Caudate nucleus (tissue), 63 donors: ENCODE measurements at places on chromosomes 2 and 18.
A peak's percentile ranks its signal among the peaks of the same experiment; 100 is the strongest.

DNA sequence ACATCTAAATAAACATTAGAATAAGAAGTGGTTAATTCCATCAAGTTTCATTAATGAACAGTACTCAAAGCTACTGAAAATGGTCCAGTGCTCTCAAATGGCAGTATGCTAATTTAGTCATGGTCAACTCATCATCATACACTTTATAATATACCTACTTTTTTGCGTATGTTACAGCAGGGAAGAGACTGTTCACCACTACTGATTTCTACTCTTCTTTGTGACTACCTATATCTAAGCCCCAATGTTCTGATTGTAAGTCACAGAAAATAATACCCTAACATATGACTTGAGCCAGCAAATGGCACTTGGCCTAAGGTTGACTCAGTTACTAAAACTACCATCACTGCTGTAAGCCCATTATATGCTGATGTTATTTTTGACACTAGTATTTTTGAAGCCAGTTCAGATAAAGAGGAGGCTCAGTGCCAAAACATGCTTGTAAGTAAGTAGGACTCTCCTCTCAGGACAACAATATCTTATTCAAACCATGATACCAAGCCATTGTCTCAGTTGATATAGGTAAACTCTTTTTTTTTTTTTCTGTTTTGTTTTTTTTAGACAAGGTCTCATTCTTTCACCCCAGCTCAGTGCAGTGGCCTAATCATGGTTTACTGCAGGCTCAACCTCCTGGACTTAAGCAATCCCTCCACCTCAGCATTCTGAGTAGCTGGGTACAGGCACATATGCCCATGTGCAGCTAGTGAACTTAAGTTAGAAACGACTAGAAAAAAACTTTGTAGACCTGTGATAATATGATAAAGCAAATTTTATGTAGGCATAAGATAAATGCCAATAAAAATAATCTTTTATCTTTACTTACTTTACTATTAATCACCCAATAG lies 266.9 kb downstream of the ZNF385B start:
- no peak for DNase-seq

DNA sequence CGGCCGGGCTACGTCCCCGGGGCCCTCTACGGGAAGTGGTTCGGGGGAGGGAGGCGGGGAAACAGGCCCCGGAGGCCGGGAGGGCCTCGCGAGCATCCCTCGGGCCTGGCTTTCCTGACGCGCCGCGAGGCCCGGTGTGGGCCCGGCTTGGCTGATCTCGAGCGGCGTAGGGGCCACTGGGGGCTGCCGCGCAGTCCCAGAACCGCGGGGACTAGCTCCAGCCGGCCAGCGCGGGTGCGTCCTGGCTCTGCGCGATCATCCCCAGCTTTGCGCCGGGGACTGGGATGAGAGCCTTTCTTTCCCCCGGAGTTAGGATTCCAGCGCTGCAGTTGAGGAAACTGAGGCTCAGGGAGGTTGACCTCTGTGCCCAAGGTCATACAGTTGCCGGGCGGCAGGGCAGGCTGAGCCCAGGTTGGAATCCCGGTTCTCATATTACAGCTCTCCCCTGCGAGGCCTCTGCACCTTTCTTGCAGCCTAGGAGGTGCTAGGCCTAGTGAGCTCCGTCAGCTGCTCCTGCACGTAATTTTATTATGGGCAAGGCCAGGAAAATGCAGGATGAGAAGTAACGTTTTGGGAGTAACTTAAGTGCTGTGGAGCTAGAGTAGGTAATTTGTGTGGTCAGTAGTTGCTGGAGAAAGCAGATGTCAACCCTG lies 501 bp downstream of the LPIN1 start:
- peak; percentile 85 for DNase-seq

GRCh38 chr18:49631146-49631866 lies 69.4 kb downstream of the LIPG start:
- no peak for DNase-seq

DNA sequence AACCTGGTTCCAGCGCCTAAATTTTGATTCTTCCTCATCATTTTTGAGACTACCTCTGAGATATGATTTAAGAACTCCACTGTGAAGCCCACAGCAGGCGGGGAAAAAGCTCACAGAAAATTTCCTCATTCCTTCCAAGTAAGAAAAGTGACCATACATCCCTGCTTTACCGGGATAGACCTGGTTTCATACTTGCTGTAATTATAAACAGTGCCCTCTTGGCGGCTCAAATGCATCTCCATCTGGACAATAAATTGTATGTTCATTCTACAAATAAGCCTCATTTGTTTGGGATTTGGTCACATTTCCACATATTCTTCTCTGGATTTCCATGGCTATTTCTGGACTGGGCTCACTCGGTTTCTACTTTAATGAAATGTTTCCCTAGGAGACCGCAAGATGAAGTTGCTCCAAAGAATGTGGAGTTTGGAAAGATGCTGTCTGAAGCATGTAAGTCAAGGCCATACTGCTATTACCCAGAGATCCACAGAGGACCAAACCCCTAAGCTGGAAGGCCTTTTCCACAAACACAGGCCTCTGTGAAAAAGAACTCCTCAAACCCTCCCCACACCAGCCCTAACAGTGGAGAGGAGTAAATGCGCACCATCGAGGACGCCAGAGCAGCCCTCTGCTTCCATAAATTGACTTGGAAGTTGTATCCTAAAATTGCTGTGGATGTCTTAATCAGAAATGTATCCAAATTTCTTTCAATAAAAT lies 13.9 kb downstream of the STAT1 start:
- DNase-seq: no peak

- no peak for DNase-seq
Observed at GRCh38 chr2:172962824-172963223, 112.8 kb upstream of the MAP3K20 start.

- DNase-seq: no peak
Observed at GRCh38 chr2:7430421-7430868, 513.2 kb downstream of the RNF144A start.

GRCh38 chr2:143842836-143843235 lies 677.1 kb downstream of the ZEB2 start:
- no peak for DNase-seq

DNA sequence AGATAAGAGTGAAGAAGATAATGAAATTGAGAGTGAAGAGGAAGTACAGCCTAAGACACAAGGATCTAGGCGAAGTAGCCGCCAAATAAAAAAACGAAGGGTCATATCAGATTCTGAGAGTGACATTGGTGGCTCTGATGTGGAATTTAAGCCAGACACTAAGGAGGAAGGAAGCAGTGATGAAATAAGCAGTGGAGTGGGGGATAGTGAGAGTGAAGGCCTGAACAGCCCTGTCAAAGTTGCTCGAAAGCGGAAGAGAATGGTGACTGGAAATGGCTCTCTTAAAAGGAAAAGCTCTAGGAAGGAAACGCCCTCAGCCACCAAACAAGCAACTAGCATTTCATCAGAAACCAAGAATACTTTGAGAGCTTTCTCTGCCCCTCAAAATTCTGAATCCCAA lies 15.7 kb downstream of the MSH6 start:
- DNase-seq: no peak

GRCh38 chr2:206432193-206433082 lies 10.9 kb upstream of the ADAM23 start:
- DNase-seq: no peak

DNA sequence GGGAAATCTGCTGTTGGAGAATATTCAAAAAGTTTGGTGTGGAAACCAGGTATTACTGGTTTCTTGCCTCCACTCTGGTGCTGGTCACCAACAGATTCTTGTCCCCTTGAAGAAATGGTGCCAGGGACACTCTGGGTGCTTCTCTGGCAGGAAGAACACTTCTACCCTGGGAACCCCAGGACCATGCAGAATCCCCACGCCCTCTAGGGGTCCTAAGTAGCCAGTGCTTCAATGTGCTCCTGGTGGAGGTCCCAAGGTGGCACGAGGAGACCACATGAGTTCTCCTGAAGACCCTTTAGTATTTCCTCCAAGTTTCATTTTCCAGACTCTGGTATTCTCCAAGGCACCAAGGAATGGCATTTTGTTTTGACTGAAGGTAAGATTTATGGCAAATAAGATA lies 380.6 kb downstream of the TSN start:
- no peak for DNase-seq

DNA sequence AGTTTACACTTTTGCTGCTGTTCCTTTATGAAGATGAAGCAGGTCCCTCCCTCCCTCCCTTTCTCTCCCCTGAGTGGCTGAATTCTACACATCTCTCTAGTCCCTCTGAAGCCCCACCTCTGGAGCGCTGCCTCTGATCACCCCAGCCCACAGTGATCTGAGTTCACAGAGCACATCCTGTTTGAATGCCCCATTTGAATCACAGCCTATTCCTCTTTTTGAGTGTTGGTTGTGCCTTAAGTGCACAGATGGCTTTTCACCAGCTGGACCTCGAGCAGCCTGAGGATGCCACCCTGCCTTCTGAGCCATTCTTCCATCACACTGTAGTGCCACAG lies 87.1 kb downstream of the ITGB1BP1 start:
- no peak for DNase-seq

- DNase-seq: no peak
Observed at GRCh38 chr2:34368304-34368703, 769.2 kb upstream of the FAM98A start.

GRCh38 chr2:132665401-132666140 lies 4.4 kb downstream of the LYPD1 start:
- DNase-seq: no peak

DNA sequence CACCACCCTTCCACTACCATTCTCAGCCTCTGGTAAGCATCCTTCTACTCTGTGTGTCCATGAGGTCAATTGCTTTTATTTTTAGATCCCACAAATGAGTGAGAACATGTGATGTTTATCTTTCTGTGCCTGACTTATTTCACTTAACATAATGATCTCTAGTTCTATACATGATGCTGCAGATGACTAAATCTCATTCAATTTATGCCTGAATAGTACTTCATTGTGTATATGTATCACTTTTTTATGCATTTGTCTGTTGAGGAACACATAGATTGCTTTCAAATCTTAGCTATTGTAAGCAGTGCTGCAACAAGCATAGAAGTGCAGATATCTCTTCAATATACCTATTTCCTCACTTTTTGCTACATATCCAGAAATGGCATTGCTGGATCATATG lies 733.3 kb downstream of the SUCLG1 start:
- no peak for DNase-seq

DNA sequence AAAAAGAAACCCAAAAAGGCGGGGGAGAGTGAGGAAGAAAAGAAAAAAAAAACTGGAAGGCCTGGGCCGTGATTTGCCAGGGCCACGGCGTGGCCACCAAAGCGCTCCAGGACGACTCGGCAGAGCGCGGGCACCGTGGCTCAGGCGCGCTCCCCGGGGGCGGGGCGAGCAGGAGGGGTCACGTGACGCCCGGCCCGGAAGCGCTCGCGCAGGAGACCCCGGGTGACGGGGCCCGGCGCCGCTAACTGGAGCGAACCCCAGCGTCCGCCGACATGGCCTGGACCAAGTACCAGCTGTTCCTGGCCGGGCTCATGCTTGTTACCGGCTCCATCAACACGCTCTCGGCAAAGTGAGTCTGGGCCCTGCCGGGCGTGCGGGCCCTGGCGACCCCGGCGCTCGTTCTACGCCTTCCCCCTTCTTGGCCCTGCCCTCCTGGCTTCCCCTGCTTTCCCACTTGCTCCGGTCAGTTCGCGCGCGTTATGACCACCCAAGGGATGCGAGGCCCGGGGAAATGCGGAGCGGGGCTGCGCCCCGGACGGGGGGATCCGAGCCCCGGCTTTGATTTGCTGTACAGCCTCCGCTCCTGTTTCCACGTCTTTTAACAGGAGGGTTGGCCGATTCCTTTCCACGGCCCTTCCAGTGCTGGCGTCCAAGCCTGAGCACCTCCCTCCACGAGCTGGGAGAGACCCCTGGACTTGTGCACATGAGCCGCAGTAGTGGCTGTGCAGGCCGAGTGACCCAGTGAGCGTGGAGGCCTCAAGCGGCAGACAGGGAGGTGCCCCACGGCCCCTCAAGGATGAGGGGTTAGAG lies at the start of gene SLC35F6:
Gene SLC35F6 (plus strand): TSS at position 207 of the 810 bp plus-strand sequence. CDS start 66 bp downstream, at position 273.
- peak; percentile 73 for DNase-seq

GRCh38 chr2:40915651-40916050 lies 463.8 kb upstream of the SLC8A1 start:
- DNase-seq: no peak

DNA sequence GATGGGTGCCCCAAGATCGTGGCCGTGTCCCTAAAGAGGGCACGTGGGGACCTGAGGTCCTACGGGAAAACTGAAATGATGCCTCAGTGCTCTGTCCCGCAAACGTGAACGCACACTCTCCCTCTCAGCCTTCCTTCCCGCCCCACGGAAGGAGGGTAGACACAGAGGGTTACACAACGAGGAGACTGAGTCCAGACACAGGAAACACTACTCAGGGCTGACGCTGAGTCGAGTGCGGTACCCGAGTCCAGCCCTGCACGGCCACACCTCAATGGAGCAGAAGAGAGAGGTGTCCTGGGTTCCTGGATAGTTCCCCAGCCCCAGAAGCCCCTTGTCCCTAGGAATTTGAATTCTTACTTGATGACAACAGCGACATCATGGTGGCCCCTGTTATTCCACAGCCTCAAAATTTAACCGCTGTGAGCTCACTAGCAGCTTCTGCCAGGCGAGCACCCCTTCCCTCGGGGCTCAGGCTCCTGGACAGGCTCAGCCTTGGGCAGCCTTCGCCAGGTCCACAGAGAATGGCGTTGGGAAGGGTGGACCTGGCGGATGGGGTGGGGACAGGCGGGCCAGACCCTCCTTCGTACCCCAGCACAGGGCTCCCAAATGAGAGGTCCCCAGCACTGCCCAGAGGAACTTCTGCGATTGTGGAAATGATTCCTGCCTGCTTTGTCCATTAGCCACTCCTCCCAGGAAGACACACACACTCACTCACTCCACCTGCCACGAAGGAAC lies 980 bp upstream of the RNPEPL1 start:
- no peak for DNase-seq
